ENCODE measurements at places on chromosomes 3 and 15.

- DNase-seq: peak; percentile 86
Observed at GRCh38 chr3:72270072-72270681, 485.2 kb upstream of the PROK2 start.

DNA sequence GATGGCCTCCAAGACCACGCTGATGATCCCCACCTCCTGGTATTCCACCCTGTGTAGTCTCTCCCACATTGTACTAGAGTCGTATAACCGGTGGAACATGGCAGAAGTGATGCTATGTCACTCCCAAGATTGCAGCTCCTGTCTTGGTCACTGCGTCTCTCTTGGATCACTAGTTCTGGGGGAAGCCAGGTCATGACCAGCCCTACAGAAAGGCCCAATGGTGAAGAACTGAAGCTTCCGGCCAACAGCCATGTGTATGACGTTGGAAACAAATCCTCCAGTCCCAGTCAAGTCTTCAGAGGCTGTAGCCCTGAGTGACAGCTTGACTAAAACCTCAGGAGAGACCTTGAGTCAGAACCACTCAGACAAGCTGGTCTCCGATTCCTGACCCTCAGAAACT lies 61.9 kb upstream of the FNDC3B start:
- no peak for DNase-seq

DNA sequence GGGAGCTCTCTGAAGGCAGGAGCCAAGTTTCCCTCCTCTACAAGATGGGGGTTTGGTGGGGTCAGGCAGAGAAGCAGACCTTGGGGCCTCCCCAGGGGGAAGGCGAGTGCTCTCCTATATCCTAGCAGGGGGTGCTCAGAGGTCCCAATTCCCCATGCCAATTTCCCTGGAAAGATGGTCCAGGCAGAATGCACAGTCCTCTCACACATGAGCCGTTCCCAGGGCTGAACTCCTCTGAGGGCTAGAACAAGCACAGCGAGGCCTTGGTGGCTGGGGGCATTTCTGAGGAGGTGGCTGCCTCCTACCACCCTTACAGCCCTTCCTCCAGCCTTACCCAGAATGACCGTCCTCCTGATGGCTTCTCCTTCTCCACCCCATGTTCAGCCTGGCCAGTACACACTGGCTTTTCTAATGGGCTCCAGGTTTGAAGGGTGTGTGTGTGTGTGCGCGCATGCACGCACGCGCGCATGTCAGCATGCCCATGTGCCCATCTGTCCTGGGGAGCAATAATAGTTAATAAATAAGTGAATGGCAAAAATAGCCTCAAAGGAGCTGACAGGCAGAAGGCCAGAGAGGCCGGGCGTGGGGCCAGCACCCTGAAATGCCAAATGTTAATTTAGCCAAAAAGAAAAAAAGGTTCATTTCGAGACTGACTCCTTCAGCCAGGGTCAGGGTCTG lies 24.4 kb downstream of the ADCY5 start:
- DNase-seq: peak; percentile 51

DNA sequence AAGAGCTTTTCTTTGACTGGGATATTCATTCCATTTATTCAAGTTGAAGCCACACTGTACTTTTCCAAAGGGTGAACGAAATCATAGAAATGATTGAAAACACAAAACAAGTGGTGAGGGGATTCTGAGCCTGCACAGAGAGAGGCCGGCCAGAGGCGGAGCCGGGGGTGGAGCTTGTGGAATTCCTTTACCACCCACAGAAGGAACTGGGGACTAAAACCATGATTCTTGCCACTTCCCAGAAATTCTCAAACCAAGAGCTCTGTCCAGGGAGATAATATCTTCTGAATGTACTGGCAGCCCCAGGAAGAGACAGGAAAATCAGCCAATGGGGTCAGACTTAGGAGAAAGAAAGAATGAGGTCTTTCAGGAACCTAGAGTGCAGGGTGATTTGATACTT lies 20.8 kb downstream of the FBN1 start:
- DNase-seq: no peak

DNA sequence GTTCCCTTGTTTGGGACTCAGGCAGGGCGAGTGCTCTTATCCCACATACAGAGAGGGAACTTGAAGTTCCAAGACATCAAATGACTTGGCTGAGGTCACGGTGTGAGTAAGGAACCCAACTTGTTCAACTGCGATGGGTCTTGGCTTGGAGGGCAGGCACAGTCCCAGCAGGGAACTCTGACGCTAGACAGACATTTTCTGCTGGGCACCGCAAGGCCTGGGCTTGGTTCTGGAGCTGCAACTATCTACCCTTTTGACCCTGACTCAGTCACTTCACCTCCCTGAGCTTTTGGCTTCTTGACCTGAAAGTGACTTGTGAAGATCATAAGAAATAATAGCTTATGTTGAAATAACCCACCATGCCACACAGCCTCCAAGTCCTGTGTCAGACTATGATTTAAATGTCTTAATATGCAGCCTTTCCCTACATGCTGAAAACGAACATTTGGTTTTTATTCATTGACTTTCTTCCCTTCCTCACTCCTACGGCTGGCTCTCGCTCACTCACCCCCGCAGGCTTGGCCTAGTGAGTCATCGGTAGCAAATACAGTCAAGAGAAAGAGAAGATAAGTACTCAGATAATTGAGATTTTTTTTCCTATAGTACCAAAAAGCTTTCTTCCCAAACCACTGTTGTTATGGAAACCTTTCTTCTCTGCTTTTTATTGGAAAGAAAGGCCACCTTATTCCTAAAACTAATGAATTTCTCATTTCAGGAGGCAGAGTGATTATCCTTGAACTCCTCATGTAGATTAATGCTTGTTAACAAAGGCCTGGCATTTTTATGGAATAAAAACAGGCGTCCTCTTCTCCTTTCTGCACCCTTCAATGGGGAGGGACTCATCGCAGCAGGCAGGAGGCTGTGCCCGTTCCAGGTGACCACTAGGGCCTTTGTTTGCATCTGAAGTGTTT lies 178.4 kb downstream of the ATP10A start:
- DNase-seq: peak; percentile 58

DNA sequence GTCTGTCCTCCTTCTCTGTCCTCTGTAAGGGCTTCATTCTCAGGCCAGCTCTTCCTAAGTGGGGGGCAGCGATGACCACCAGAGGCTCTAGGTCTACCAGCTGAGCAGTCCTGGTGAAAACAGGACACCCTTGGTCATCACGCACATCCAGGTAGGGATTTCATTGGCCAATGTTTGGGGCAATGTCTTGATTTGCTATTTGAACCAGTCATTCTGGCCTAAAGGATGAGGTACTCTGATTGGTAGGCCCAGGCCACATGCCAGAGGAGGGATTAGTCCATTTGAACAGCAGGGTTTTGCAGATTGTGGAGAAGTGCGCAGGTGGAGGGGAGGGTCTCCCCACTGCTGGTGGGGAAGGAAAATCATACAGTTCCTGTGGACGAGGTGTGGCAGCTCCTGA lies 57.3 kb downstream of the PLXNA1 start:
- no peak for DNase-seq

DNA sequence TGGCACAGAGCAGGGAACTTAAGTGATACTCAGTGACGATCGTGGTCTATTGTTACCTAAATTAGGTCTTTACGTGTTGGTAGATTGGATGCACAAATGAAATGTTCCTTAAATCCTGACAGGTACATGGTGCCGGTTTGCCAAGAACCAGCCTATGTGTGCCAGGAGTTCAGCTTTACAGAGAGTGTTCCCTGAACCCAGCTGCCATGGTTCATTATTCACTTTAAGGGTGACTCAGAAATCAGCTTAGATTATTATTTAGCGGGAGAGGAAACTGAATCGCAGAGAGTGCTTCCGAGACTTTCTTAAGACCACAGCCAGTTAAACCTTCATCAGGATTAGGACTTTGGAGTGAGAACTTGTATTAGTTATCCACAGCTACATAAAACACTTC lies 21.5 kb downstream of the FAM43A start:
- no peak for DNase-seq

DNA sequence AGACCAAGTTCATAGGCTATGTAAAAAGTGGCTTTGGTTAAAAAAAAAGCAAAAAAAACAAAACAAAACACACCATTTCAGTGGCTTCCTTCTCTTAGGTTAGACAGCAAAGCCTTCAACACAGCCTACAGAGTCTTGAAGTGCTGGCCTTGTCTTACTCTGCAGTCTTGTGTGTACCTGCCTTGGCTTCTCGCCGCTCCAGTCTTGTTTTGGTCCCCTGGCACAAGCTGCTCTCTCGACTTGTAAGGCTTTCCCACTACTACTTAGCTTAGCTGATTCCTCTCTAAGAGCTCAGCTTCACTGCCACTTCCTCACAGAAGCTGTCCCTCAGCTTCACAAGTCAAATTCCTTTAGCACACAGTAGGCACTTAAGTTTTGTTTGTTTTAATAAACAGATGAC lies 63.0 kb downstream of the ST3GAL6 start:
- no peak for DNase-seq

GRCh38 chr15:51224428-51224827 lies 114.0 kb downstream of the CYP19A1 start:
- DNase-seq: no peak

DNA sequence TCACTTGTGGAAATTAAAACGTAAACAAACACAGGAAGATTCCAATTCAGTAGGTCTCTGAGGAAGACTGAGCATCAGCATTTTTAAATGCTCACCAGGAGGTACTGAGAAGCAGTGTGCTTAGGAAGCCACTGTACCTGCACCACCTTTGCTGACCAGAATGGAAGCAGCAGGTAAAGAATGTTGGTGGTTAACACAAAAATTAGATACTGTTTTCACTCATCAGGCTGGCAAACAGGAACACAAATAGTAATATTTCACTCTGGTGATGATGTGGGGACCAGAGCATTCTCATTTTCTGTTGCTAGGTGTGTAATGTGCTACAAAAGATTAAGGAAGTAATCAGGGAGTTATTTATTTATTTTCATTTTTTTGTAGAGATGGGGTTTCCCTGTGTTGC lies 29.9 kb upstream of the GHSR start:
- no peak for DNase-seq

GRCh38 chr3:175149675-175150074 lies 290.5 kb downstream of the NAALADL2 start:
- no peak for DNase-seq

DNA sequence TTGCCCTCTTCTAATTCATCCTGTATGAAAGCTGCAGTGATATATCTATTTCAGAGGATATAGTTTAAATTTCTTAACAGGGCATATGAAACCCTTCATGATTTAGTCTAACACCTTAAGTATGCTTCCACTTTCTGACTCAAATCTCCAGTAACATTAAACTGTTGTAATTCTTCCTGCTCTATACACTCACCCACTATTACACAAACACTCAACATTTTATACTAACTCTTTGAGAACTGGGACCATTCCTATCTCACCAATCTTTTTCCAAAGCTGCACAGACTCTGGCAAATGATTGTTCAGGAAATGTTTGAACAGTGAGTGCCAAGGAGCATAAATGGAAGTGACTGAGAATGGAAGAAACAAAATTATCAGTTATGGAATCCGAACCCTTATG lies 560.4 kb upstream of the DPPA4 start:
- no peak for DNase-seq

DNA sequence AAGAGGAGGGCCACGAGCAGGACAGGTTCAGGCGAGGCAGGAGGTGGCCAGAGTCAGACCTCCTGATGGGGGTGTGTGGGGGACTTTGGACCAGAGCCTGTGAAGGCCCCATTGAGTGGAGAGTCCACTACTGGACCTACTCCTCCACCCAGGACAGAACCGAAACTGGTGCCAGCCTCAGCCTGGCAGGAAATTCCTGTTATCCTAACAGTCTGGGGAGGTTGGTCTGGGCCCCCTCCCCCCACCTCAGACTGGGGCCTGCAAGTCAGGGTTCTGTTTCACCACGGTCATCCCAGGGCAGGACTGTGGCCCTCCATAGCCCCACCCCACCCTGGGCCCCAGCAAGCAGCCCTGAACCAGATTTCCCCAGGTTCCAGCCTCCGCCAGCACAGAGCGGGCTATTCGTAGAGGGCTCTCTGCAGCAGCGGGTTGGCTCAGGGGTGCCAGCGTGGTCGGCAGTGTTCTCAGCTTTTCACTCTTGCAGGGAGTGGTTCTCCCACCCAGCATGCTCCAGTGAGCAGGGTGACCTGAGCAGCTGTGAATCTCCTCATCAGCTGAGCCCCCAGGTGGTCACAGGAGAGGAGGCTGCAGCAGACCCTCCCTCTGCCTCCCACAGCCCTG lies 217.3 kb downstream of the TBC1D2B start:
- no peak for DNase-seq

DNA sequence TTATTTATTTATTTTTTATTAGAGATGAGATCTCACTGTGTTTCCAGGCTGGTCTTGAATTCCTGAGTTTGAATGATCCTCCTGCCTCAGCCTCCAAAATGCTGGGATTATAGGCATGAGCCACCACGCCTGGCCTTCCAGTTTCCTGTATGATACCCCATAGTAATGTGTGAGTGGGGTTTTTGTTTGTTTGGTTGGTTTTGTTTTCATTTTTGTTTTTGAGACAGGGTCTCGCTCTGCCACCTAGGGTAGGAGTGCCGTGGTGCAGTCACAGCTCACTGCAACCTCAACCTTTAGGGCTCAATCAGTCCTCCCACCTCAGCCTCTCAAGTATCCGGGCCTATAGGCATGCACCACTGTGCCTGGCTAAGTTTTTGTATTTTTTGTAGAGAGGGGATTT lies 30.9 kb downstream of the GOLM2 start:
- DNase-seq: no peak

DNA sequence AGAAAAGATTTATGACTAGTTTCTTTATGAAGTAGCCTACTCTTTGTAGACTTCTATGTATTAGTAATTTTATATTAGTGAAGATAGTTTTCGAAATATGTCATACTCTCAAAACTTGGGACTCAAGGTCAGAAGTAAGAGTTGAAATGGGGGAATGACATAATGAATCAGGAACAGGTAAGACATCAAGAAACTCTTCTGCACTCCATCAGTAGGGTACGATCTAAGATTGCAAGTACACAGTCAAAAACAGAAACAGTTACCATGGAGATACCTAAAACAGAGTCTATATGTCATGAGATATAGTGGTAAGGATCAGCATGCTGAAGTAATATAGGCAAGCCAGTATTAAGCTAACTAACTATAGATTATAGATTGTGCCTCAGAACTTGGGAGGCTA lies 187.0 kb upstream of the MLF1 start:
- DNase-seq: no peak

DNA sequence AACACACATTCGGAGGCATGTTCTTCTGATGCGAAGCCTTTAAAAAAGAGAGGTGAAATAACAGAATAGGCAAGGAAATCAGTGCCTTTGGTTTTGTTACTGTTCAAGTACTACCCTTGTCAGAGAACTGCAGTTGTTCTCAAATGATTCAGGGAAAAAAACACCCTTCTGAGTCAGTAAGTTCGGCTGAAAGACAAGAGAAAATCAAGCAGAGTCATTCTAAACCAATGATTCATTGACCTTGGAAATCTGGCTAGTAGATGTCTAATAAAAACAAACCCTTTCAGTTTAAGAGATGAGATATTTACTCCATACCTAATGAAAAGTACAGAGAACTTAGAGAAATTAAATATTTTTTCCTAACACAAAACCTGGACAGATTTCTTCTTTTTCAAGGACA lies 72.7 kb upstream of the ABI3BP start:
- DNase-seq: no peak

- DNase-seq: no peak
Observed at GRCh38 chr3:40337136-40338108, 27.9 kb downstream of the EIF1B start.

- no peak for DNase-seq
Observed at GRCh38 chr3:168273036-168273435, 177.3 kb upstream of the GOLIM4 start.

- DNase-seq: no peak
Observed at GRCh38 chr15:90022345-90022744, 21.2 kb downstream of the ZNF710 start.
